ENCODE measurements at places on chromosomes 16 and 17.
A peak's percentile ranks its signal among the peaks of the same experiment; 100 is the strongest.

DNA sequence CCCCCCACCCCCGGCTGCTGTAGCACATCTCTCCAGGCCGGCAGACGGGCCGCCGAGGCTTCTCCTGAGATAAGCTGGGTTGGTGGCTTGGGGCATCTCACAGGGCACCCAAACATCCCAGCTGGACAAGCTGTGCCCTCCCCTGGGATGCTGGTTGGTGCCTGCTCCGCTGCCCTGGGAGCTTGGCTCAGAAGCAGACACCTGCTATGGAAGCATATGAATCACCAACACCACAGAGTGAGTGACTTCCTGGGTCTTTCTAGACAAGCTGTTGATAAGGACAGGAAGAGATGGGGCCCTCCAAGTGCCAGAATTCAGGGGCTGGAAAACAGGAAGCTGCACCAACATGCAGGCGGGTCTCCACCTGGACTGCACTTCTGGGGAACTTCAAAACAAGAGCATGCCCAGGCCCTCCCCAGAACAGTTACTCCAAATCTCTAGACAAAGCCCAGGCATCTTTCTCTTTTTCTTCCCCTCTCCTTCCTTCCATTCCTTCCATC lies 13.7 kb downstream of the C16orf95 start:
- peak; percentile 79 for DNase-seq

GRCh38 chr17:83053739-83054451 lies 25.5 kb upstream of the METRNL start:
- no peak for DNase-seq

GRCh38 chr16:88062341-88063210 lies 111.3 kb downstream of the BANP start:
- no peak for DNase-seq

- DNase-seq, result no peak
These were observed 890 bp upstream of the CD300A start for GRCh38 chr17:74465378-74466110.

GRCh38 chr16:30903002-30903401 lies 6.6 kb downstream of the CTF1 start:
- DNase-seq, result peak; percentile 77

- DNase-seq, result no peak
These were observed 193.9 kb downstream of the SPECC1 start for GRCh38 chr17:20203018-20203417.

DNA sequence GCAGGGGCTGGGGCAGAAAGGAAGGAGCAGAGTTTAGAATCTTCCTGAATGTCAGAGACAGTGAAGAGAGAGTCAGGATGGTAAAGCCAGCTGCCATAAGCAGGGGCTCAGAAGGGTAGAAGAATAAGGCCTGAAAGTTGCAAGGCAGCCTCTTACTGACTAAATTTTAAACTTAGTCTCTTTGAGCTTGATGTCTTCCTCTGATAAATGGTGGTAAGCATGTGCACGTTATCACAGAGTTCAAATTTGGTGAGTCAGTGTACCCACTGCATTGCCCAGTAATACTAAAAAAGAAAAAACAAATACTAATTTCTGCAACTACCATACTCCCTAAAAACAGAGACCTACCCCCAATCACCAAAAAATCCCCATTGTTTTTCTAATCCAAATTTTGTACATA lies 45.2 kb downstream of the SIAH1 start:
- no peak for DNase-seq

- DNase-seq, result no peak
These were observed 18.0 kb downstream of the TNRC6A start for GRCh38 chr16:24747441-24747840.

DNA sequence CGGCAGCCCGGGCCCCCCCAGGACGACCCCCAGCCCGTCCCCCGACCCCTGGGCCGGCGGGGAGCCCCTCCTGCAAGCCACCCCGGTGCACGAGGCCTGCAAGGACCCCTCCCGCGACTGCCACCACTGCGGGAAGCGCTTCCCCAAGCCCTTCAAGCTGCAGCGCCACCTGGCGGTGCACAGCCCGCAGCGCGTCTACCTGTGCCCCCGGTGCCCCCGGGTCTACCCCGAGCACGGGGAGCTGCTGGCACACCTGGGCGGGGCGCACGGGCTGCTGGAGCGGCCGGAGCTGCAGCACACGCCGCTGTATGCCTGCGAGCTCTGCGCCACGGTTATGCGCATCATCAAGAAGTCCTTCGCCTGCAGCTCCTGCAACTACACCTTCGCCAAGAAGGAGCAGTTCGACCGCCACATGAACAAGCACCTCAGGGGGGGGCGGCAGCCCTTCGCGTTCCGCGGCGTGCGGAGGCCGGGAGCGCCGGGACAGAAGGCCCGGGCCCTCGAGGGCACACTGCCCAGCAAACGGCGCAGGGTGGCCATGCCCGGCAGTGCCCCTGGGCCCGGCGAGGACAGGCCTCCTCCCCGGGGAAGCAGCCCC lies 15.6 kb upstream of the ZFPM1 start:
- peak; percentile 85 for DNase-seq

DNA sequence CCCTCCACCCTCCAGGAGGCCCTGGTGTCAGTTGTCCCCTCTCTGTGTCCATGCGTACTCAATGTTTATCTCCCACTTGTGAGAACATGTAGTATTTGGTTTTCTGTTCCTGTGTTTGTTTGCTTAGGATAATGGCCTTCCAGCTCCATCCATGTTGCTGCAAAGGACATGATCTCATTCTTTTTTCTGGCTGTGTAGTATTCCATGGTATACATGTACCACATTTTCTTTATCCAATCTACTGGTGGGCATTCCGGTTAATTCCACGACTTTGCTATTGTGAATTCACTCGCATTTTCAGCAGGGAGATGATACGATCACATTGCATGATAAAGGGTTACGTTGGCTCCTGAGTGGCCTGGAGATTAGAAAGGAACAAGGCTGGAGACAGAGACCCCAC lies 286.2 kb downstream of the FOXL1 start:
- no peak for DNase-seq

GRCh38 chr16:48385253-48386150 lies at the start of gene SIAH1:
TSS of gene SIAH1 (minus strand) at chr16:48385413. CDS start at chr16:48362428, 22,985 bp downstream.
- DNase-seq, result peak; percentile 91

DNA sequence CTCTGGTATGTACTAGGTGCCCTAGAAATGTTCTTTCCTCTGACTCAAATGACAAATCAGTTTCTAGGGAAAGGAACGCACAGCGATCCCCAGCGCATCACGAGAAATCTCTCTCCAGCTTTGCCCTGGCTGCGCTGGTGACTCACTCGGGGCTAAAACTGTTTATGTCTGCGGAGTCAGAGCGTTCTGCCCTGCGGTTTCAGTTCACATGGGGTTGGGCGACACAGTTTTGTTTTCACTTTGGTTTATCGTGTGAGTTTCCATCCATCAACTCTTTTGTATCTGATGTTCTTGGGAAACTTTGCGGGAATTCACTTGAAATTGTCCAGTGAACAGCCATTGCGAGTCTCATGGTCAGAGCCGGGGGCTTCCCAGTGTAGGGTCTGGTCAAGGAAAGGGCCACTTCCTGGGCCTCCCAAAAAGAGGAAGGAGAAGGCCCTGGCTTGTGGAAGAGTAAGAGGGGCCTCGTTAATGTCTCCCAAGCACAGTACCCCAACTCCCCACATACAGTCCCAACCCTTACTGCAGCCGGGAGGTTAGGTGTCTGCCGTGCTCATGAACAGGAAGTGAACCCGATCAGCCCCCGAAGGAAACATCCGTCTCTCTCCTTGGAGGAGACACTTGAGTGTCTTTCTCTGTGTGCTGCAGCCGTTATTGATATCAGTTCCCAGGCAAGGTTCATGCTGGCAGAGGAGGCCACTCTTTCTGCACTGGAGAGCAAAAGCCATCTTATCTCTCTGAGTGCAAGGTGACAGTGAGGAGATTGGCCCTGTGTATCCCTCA lies 643.2 kb downstream of the WWOX start:
- peak; percentile 42 for DNase-seq

GRCh38 chr17:70736375-70736957 lies 567.1 kb downstream of the KCNJ2 start:
- DNase-seq, result no peak

- DNase-seq, result peak; percentile 71
These were observed 7.7 kb downstream of the ERAL1 start for GRCh38 chr17:28862561-28862960.

DNA sequence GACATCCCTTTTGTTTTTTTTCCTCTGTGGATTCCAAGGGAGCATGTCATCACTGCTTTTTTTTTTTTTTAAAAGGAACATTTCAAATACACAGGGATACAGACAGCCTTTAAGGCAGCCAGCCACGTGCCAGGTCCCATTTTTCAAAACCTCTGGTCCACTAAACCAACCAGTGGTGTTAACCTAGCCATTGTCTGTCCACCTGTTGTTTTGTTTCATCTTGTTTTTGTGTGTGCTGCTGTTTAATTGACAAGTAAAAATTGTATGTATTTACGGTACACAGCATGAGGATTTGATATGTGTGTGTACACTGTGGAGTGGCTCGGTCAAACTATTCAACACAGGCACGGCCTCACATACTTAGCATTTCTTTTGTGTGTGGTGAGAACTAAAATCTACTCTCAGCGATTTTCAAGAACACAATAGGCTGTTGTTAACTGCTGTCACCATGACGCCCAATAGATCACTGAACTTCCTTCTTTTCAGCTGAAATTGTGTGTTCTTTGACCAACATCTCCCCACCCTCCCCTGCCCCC lies 19.2 kb downstream of the TMEM114 start:
- no peak for DNase-seq

- no peak for DNase-seq
These were observed 39.4 kb downstream of the HS3ST3A1 start for GRCh38 chr17:13562271-13562800.

- DNase-seq, result peak; percentile 78
These were observed 15.4 kb upstream of the CTCF start for GRCh38 chr16:67546761-67547422.

GRCh38 chr16:85898521-85899442 lies at the start of gene IRF8:
TSS of gene IRF8 (plus strand) at chr16:85899162. CDS start at chr16:85903016, 3,854 bp downstream.
- no peak for DNase-seq
